ENCODE measurements at places on chromosomes 2 and 18.

GRCh38 chr2:42787788-42788477 lies 4.5 kb downstream of the HAAO start:
- no peak for DNase-seq

DNA sequence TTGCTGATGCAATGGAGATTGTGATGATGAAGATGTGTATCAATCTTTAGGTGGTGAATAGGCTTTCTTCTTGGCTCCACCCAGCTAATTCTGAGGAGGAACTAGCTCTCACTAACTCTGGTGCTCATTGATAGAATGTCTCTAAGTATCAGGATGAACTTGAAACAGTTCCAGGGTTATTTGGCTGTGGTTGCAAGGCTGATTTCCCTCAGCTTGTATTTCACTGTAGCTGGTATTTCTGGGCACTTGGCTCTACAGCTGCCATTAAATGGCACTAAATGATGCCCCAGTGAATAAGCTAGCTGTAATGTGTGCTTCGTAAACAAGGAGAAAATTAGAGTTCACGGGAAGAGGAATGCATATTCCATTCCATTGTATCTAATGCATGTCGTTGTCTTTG lies 241.2 kb downstream of the RPIA start:
- DNase-seq, result no peak

GRCh38 chr2:217901835-217902378 lies 100.9 kb downstream of the TNS1 start:
- no peak for DNase-seq

GRCh38 chr18:12304351-12305210 lies 3.5 kb upstream of the TUBB6 start:
- no peak for DNase-seq

Data from stimulated activated CD4-positive, alpha-beta T cell treated with anti-CD3 and anti-CD28 coated beads, Interleukin-1b, Interleukin-23, amount 100 ng/mL, for 1 hour (primary cell).